Bronchial smooth muscle cell (primary cell): ENCODE measurements at places on chromosomes 12 and 14. TPM values are rescaled to one million over a fixed set of nuclear protein-coding genes. Genes with fewer than 3 reads are reported as not detected.

Gene KRT78
- total RNA-seq = not detected in 2 replicates

Gene OTX2
- total RNA-seq = not detected in 2 replicates

Gene NINJ2
- 2.7 and 3.0 TPM in 2 replicates for total RNA-seq

Gene FBLN5
- total RNA-seq = 15.9 and 17.4 TPM in 2 replicates

Gene KMT2D
- 17.5 and 26.1 TPM in 2 replicates for total RNA-seq

Gene TSPAN19
- total RNA-seq = under 0.01 and 0.16 TPM in 2 replicates
